ENCODE measurements at places on chromosomes 5 and 9. TPM values are rescaled to one million over a fixed set of nuclear protein-coding genes. Genes with fewer than 3 reads are reported as not detected.

Gene DAB2
- 222 TPM for polyA plus RNA-seq

Gene SMIM3
- polyA plus RNA-seq, result 22.1 TPM

Gene TRIM36
- 2.8 TPM for polyA plus RNA-seq

Gene WDR38
- 0.35 TPM for polyA plus RNA-seq

Gene WDR31
- 7.9 TPM for polyA plus RNA-seq

Gene SLC22A5
- 49.4 TPM for polyA plus RNA-seq

Gene APBB3
- polyA plus RNA-seq, result 63.1 TPM

Gene STPG3
- polyA plus RNA-seq, result 4.2 TPM

Gene PRR16
- 3.1 TPM for polyA plus RNA-seq

Gene SPAAR
- polyA plus RNA-seq, result 1.3 TPM

GRCh38 chr5:114065912-114066311 lies 296.0 kb upstream of the KCNN2 start:
- no peak for DNase-seq

- DNase-seq, result no peak
Observed at GRCh38 chr5:109874108-109874507, 184.4 kb downstream of the MAN2A1 start.

DNA sequence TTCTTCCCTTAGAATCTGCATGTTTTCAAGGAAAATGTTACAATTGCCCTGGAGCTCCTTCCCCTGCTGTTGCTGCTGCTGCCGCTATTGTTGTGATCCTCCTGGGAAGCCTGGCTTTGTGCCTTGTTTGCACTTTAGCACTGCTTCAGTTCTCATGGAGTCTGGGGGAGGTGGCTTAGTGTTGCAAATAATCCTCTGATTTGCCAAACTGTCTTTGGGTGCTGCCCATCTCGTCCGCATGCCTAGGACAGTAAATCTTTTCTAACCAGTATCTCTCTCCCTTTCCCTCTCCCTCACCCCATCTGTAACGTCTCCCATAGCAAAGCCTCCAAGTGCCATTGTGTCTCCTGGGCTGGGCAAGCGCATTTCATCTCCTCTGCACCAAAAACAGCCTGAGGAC lies 30.3 kb downstream of the FAM240B start:
- no peak for DNase-seq

- DNase-seq, result no peak
Observed at GRCh38 chr9:79287708-79288290, 284.0 kb upstream of the TLE4 start.

- DNase-seq, result no peak
Observed at GRCh38 chr5:169796731-169797130, 159.7 kb downstream of the DOCK2 start.

DNA sequence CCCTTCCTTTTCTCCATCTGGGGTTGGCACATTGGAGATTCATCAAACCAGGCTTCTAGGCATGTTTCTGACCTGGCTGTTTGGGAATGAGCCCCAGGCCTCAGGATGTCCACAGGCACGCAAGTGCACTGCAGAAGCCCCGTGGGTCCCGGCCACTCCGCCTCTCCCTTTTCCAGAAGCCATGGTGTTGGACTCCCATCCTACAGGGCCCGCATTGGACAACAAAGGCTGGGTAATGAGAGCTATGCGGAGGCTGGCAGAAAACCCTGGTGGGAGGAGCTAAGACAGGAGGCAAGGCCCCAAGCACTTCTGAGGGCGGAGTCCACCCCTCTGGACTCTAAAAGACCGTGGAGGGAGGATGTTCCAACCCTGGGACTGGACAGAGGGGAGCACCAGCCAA lies 160.6 kb downstream of the OLFM1 start:
- no peak for DNase-seq

- DNase-seq, result no peak
Observed at GRCh38 chr5:178413988-178414387, 176.2 kb downstream of the COL23A1 start.

GRCh38 chr9:21320465-21320864 lies 14.7 kb downstream of the KLHL9 start:
- no peak for DNase-seq

DNA sequence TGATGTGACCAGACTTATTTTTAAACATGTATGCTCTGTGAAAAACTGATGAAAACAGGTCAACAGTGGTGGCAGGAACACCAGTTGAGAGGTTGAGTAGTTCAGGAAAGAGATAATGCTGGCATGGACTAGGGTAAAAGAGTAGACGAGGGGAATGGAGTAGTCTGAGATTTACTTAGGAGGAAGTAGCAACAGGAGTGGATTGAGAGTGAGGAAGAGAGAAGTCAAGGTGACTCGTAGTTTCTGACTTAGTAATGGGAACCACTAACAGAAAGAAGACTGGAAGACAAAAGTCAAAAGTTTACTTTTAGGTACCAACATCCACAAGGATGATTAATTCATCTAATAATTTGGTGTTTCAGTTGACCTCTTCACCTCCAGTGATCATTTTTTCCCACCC lies 3.6 kb downstream of the SRA1 start:
- DNase-seq, result no peak

DNA sequence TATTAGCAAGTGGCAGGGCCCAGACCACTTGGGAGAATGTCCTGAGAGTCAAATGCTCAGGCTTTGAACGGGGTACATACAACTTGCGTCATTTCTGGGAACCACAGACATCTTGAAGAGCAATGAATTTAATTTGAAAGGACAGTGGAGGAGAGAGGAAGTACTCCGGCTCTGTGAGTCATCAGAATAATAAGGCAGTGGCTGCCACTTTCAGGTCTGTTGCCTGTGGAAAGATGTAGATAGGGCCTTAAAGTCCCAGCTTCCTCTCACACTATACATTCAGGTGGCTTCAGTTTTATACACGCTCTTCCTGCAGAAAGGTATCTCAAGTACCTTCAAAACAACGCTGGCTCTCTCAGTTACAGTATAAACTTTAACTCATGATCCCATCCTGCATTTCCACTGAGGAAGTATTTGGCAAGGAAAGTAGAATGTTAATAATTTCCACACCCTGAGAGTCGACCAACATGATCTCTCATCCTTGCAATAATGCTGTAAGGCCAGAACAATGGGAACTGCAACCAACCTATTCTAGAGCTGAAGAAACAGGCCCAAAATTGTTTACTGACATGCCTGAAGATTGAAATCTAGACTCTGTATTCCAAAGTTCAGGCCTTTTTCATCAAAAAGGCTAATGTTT lies 6.8 kb upstream of the PRUNE2 start:
- DNase-seq, result no peak

GRCh38 chr5:67115246-67115645 lies 81.4 kb downstream of the CD180 start:
- DNase-seq, result no peak

GRCh38 chr9:71446106-71446472 lies 322.2 kb downstream of the CEMIP2 start:
- no peak for DNase-seq

DNA sequence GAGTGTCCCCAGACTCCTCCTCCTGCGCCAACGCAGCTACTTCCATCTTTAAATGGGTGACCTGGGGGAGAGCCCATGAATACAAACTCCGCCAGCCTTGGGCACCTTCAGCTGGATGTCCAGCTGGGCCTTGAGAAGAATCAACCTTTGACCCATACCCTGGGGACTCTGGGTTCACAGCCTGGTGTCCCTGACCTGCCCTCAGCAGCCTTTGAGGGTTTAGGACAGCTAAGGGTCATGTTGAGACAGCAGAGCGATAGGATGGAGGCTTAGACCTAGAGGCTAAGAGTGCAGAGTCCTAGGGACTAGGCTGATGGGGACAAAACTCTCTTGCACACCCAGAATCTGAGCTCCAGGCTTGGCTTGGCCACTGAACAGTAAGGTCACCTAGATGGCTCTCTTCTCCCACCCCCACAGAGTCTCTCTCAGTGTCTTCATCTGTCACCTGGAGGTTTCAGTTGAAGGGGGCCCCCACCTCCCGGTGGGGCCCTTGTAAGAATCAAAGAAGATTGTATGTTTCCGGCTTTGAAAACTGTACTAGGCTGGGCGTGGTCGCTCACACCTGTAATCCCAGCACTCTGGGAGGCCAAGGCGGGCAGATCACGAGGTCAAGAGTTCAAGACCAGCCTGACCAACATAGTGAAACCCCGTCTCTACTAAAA lies 6.7 kb upstream of the AQP3 start:
- DNase-seq, result no peak

GRCh38 chr5:12292610-12293204 lies 388.5 kb upstream of the CTNND2 start:
- peak; percentile 2 for DNase-seq

DNA sequence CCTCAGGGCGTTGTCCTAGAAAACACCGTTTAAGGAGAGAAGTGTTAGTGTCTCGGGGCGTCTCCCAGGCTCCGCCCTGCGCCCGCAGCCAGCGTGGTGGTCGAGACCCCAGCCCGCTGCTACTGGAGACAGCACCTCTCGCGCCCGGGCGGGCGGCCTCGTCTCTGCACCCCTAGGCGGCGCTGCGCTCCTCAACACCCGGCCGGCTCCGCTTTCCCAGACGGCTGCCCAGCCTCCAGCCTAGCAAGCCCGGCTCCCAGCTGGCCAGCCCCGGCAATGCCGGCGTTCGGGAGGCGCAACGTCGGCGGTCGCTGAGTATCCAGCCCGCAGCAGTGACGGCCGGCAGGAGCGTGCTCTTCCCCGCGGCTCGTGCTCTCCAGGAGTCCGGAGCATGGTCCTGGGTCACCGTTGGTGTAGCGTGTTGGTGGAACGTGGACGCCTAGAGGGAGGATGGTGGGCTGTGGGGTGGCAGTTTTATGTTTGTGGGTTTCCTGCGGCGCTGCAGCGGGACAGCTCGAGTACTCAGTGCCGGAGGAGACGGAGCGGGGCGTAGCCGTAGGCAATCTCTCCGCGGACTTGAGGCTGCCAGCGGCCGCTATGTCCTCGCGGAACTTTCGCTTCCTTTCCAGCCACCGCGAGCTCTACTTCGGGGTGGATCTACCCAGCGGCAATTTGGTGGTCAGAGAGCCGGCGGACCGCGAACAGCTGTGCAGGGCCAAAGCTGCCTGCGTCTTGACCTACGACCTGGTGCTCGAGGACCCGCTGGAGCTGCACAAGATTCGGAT lies 536 bp downstream of the PCDHAC1 start:
- peak; percentile 56 for DNase-seq

DNA sequence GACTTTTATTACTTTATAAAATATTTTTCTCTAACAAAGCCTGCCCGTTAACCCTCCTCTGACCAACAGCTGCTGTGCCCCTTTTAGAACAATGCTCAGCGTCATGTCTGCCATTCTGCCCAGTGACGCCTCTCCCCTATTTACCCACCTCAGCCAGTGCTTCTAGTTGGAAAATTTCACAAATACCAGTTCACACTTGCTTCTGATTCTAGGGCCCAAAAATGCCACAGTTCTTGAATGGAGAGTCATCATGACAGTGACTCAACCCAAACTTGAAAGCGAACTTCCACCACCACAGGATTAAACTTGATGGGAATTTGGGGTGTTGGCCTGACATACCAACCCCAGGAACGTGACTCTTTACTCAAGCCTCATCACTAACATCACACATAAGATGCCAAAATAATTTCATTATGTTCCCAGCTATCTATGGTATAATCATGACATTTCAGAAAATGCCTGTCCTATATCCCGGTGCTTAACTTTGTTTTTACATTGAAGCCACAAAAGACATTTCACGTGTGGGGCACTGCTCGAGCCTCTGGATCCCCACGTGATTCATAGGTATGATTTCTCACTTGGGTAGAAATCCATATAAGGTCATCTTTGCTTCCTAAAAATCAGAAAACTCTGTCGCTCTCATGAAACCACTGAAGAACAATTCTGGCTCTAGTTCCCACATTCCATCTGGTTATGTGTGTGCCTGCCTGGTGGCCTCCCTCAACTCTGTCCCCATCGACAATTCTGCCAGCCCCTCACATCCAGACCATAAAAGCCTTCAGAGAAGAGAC lies 220.9 kb downstream of the ACTL7B start:
- DNase-seq, result no peak

GRCh38 chr5:139682016-139682975 lies 34.1 kb downstream of the CXXC5 start:
- DNase-seq, result no peak

DNA sequence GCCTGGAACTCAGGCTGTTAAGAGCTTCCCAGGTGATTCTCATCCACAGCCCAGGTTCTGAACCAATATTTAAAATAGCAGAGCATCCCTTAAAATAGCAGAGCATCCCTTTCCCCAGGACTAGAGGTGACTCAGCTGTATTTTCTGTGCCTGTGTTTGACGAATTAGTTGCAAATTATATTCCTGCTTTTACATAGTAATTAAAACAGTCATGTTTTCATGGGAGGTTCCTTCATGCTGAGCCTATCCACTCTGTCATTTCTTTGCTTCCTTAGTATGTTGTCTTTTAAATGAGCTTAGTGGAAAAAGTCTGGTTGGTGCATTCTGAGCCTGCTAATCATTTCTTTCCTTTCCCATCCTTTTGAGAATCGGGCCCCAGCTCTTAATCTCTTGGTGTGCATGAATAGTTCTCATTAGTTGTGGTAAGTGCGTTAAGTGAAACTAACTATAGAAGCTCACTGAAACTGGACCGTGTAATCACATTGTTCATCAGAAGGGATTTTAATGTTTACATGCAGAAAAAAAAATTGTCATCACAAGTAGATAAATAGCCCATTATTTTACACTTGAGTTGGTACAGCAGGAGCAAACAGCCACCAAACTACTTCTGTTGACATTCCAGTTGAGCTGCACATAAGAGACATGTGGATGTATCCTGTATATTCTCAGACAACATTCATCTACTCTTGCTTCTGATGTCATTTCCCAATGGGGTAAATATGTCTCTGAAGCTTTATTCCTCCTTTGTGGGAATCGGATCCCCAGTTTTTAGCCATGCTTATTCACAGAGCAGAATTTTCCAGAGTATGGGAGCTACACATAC lies 596.9 kb upstream of the WWC1 start:
- DNase-seq, result no peak

DNA sequence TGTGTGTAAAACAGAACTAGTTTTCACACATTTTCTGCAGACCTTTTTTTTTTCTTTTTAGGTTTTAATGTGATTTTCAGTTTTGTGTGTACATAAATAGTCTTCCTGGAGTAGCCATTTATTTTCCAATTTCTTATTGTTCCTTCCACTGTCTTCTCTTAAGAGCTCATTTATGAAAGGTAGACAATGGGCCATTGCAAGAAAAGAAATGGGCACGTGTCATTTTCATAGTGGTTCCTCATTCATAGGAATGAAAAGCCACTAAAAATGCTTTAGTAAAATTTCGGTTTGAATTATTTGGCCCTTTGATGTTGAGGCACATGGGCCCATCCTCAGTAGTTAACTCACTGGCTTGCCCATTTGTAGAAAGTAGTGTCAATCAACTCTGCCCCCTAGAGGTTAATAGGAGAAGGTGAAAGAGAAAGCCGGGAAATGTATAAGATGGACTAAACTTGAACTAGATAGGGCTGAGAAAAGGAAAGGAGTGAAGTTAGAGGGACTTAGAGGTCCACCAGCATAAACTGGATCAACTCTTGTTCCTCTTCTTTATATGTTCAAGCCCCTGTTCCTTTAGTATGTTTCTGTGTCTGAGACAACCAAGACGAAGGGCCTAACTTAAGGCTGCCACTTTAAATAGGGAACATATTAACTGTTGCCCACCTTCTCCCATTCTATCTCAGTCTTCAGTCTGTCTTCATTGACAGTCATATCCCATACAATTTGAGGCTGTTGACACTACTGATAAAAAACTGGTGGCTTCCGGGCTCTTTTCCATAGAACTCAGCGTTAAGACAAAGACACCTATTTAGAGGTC lies 72.6 kb downstream of the SMARCA2 start:
- no peak for DNase-seq

GRCh38 chr5:17709011-17709710 lies 74.9 kb downstream of the TAF11L14 start:
- no peak for DNase-seq

Measured in renal cortex interstitium (tissue), 15 donors.